ENCODE measurements at places on chromosomes 12 and 14.

- DNase-seq: no peak
Measured at GRCh38 chr12:42593874-42594273, 4.3 kb upstream of the PRICKLE1 start.

GRCh38 chr14:96192975-96193805, 11.4 kb upstream of the BDKRB2 start:
- no peak for DNase-seq

GRCh38 chr12:11461433-11461832, 66.1 kb upstream of the PRB2 start:
- DNase-seq: no peak

- no peak for DNase-seq
Measured at GRCh38 chr12:15584366-15585041, 204.7 kb downstream of the EPS8 start.

- DNase-seq: no peak
Measured at GRCh38 chr14:58637391-58638230, at the start of gene DACT1. Gene DACT1 (plus strand): TSS chr14:58637962. CDS start chr14:58638203, 241 bp downstream.

GRCh38 chr12:116266168-116266601, 11.3 kb downstream of the MED13L start:
- no peak for DNase-seq
